ENCODE measurements at places on chromosomes 3 and 15.

GRCh38 chr15:45184562-45185041, 3.2 kb downstream of the SHF start:
- DNase-seq: no peak

DNA sequence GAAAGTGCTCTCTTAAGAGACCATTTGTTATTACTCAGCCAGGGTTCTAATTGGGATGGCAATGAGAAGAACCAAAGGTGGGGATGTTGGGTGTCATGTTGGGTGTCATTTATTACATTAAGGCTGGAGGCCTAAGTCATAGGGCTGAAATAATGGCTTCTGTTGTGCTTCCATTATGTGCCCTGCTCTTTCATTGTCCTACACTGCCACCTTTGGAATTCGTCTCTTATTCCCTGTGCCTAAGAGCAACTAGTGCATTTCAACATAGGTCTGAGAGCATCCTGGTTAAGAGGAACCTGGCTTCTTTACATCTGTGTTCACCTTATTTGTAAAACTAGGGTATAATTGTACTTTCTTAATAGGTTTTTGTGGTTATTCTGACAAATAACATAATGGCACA, 32.2 kb downstream of the RIOX2 start:
- DNase-seq: no peak

DNA sequence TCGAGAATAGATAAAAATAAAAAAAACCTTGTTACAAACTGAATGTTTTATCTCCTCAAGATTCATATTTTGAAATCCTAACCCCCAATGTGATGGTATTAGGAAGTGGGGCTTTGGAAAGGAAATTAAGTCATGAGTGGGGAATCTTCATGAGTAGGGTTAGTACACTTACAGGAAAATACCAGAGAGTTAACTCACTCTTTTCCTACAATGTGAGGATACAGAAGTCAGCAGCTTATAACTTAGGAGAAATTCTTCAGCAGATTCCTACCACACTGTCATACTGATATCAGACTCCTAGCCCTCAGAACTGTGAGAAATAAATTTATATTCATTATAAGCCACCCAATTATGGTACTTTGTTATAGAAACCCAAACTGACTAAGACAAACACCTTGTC, 453.1 kb downstream of the GBE1 start:
- no peak for DNase-seq

DNA sequence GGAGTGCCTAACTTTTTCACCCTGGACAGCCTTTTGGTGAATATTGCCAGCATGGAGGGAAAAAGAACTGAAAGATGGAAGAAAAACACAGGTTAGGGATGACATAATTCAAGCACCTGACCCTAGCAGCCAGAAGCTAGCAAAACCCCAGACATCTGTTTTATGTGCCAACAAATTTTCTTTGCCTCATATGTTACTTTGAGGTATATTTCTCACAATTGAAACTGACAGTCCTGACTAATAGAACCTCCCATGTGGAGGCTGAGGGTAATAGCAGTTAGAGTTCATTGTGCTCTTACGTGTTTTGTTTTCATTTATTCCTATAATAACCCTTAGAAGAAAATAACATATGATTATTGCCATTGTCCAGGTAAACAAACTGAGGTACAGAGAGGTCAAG, 71.5 kb upstream of the SLC25A26 start:
- DNase-seq: no peak

GRCh38 chr3:45736707-45737106, 47.5 kb downstream of the SACM1L start:
- DNase-seq: no peak

GRCh38 chr15:91282486-91282885, 182.4 kb downstream of the SV2B start:
- no peak for DNase-seq

DNA sequence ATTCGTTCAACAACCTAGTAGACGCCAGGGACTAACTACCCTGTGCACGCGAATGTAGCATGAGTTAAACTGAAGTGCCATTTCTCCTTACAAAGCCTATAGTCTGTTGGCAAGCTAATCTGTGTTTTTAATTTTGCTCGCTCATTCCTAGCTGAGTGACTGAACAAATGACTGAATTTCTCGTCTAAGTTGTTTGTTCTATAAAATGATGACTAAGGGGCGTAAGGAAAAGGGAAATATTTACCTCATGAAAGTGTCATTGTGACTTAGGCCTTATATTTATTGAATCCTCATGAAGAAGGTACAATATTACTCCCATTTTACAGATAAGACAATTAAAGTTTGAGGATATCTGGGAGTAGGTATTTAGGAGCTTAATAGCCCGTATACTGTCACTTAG, 818.3 kb upstream of the ALCAM start:
- DNase-seq: no peak

DNA sequence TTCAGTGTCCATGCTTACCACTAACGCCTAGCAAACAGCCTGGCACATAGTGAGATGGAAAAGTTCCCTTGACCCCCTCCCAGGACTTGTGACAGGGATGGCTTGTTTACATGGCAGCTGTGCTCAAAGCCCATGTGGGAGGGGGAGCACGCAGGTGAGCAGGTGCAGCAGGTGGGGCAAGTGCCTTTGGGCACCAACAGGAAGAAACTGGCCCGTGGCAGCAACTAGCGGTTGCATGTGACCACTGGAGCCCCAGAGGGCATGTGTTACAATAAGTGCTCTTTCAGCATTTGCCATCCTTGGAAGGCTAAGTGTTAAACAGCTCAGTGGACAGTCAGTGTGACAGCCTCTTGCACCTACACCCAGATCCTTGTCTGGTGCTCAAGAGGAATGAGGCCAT, 734.6 kb downstream of the TUSC7 start:
- DNase-seq: no peak

DNA sequence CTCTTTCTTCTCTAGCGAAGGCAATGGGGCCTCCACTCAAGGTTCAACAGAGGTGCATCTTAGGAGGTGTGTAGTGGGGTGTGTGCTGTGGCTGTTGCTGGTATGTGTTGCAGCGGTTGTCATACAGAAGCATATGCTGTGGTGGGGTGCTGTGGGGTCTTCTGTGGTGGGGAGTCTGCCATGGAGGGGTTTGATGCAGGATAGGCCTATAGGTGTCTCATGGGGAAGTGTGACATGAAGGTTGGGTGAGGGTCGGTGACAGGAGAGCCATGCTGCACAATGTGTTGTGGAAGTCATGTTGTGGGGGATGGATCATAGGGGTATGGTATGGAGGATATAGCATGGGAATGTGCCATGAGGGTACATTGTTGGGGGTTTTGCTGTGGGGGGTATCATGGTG, 20.3 kb downstream of the NMNAT3 start:
- no peak for DNase-seq

Data from right atrium auricular region (tissue), 2 donors.